HCEC 1CT (cell line): ENCODE measurements at places on chromosomes 16 and 17.

DNA sequence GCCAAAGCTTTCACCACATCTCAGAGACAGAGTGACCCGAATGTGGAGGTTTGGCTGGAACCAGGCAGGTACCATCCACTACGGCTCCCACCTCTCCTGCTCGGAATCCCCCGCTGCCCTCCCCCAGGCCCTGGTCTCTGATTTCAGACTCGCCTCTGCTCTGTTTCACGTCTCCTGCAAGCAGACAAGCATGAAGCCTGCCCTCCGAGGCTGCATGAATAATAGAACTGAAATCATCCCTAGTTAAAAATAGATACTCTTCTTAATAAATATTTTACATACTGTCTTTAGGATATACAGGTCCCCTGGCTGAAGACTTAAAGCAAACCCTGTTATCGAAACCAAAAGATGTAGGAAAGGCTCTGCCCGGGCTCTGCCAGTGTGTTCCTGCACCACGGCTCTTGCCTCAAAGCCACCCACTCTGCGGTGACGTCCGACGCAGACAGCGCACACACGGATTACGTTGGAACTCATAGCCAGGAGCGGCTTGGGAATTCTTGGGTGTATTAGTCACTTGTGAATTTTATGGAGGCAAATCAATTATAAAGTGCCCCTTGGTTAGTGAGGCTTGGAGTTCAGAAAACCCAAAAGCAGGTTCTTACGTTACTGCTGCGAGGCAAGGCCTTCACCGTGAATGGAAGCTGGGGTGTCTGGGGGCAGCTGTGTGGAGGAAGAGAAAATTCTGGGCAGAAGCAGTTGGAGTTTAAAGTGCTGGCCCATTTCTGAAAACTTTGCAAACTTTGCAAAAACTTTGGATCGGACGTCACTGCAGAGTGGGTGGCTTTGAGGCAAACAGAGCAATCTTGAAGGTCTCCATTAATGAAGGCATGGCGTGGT, 25.6 kb upstream of the NPTX1 start:
- no peak for DNase-seq

- no peak for DNase-seq
Measured at GRCh38 chr16:88719267-88719932, 13.1 kb downstream of the CTU2 start.

- DNase-seq, result no peak
Measured at GRCh38 chr17:81228834-81229665, 6.3 kb upstream of the CEP131 start.

DNA sequence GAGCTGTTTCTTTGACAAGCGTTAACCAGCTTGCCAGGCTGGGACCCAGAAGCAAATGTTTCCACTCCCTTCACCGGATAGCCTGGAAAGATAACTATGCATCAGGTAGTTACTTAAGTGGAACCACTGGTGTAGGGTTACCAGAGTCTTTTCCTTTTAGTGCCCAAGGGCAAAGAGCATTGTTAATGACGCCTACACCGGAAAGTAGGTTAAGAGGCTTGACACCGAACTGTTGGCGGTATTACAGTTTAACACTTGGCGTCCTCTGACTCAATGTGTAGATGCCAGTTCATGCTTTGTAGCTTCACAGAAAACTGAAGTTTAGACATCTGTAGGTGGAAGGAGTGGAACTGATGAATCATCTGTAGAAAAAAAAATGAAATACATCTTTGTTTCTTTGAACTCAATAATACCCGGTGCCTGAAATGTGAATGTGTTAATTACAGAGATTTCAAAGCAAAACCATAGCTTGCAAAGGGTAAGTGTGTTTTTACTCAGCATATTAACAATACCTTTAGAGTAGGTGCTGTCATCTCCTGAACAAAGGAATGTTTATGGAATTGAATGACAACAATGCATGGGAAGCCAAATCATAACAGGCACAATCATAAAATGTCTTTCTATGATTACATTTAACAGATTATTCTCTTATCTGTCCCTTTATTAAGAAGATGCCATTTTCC, 426.7 kb upstream of the SALL1 start:
- DNase-seq, result no peak
